ENCODE measurements at places on chromosomes 5 and 9.

DNA sequence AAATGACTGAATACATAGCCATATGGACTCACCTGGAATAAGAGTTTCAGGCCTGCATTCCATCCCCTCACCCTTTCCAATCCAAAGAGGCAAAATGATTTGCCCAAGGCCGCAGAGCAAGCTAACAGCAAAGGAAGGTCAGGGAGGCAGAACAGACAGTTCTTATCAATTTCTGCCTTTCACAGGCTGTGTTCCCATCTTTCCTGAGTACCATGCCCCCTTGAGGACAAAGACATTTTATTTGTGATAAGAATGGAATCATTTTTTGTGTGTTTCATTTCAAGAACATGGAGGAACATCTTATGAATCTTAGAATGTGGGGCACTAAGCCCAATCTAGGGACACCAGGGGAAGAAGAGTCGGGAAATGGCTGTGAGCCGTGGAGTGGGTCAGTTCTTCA lies 13.9 kb downstream of the LHFPL2 start:
- no peak for DNase-seq

GRCh38 chr5:68542207-68542606 lies 326.7 kb downstream of the PIK3R1 start:
- no peak for DNase-seq

- DNase-seq, result no peak
Measured at GRCh38 chr5:135211083-135211790, 177.2 kb upstream of the PITX1 start.

DNA sequence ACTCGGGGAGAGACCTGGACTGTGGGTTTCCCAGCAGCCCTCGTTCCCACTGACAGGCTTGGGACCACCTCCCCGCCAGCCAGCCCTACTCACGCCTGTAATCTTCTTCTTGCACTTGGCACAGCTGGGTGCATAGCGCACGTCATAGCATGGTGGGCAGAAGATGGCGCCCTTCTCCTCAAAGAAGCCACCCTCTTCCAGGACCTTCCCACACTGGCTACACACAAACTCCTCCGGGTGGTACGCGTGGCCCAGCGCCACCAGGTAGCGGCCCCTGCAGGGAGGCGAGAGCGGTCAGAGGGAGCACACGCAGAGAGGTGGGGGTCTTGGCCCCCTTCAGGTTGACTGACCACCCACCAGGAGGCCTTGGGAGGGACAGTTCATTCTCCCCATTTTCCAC lies 9.4 kb downstream of the PDLIM7 start:
- DNase-seq, result no peak

- DNase-seq, result no peak
Measured at GRCh38 chr9:100309992-100310391, 42.8 kb downstream of the TEX10 start.

All from activated naive CD4-positive, alpha-beta T cell treated with anti-CD3 and anti-CD28 coated beads for 36 hours (primary cell).